ENCODE measurements at places on chromosomes 3 and 15.

DNA sequence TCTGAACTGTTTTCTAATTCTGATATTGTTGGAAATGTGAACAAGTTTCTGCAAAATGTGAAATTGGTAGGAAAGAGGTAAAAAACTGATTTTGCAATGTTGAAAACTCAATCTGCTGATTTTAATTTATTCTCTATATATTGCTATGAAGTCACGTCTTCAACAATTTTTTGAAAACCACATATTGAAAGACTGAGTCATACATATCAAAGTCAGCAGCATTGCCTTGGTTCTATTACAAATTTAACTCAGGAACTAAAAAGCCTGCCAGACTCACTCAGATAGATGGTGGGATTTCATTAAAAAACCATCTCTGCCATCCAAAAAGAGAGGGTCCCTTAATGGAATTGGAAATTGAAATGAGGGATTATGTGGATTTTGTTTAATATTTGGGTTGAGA is 351.4 kb downstream of the CNTN3 start:
- DNase-seq = no peak

DNA sequence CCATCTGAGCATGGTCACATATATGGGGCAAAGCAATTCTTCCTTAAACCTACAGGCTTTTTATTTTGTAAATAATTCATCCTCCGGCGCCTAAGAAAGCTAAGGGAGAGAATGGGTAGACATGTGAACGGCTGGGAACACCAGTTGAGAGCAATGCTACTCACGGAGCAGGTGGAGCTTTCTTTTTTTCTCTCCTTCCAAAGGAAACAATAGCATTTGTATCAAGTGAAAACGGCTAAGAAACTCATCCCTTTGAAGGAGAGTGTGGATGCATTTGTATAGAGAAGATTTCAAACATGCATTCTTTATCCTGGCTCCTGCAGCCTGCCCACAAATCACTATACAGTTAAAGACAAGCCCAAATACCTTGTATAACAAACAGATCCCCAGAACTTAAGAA is 637.8 kb downstream of the MAGI1 start:
- no peak for DNase-seq

DNA sequence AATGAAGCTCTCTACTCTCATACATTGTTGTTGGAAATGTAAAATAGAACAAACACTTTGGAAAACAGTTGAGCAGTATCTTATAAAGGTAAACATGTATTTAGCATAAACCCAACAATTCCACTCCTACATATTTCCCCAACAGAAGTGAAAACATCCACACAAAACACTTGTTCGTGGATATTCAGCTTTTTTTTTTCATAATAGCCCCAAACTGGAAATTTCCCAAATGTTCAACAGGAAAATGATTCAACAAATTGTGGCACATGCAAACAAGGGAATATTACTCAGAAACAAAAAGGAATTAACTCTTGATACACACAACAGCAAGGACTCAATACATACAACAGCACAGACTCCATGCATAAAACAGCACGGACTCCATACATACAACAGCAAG is 28.5 kb downstream of the RFTN1 start:
- no peak for DNase-seq

- DNase-seq = no peak
These were observed 12.6 kb upstream of the PAK2 start for GRCh38 chr3:196726788-196727675.

DNA sequence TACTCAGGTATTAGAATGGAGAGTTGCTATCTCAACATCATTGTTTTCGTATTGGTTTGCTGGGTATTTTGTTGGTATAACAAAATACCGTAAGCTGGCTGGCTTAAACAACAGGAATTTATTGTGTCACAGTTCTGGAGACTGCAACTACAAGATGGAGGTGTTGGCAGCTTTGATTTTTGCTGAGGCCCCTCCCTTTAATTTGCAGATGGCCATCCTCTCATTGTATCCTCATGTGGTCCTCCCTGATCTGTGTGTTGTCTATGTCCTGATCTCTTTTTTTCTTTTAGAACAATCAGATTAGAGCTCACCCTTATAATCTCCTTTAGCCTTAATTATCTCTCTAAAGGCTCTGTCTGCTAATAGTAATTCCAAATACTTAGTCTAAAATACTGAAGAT is 299.8 kb upstream of the GOLIM4 start:
- DNase-seq = no peak

DNA sequence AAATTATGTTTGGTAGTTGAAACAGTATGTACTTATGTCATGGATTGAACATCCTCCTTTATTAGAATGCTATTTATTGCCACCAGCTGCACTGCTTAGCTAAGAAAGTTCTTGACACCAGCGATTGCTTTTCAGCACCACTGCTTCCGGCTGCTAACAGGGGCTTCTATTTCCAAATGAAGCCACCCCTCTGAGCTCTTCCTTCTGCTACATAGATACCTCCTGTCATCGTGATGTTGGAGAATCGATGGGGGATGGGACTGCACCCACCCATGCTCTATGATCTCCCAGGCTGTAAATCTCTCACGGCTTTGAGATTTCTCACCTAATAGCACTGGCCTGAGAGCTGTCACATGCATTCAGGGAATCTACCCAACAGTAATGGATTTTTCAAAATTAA is 259.2 kb downstream of the MEIS2 start:
- no peak for DNase-seq

DNA sequence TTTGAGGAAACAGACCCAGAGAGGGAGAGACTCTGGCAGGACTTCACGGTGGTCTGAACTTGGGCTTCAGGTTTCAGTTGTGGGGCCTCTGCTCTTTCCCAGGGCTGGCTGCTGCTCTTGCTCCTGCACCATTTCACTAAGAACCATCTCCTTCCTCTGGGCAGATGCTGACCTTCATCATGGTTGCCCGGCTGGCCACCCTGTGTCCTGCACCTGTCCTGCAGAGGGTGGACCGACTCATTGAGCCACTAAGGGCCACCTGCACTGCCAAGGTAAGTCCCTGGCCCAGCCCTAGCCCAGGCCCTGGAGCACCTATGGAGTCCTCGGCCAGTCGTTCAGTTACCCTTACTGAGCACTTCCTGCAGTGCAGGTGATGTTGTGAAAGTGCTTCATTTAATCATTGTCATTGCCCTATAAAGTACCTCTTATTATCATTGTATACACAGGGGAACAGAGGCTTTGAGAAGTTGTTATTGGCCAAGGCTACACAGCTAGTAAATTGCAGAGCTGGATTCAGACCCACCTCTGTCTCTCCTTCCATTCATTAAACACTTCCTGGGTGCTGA is 10.0 kb downstream of the RPL32 start:
- DNase-seq = no peak

- DNase-seq = no peak
These were observed 53.0 kb downstream of the RLBP1 start for GRCh38 chr15:89168316-89168833.

GRCh38 chr3:42187936-42188335 is 78.0 kb downstream of the CCK start:
- no peak for DNase-seq

DNA sequence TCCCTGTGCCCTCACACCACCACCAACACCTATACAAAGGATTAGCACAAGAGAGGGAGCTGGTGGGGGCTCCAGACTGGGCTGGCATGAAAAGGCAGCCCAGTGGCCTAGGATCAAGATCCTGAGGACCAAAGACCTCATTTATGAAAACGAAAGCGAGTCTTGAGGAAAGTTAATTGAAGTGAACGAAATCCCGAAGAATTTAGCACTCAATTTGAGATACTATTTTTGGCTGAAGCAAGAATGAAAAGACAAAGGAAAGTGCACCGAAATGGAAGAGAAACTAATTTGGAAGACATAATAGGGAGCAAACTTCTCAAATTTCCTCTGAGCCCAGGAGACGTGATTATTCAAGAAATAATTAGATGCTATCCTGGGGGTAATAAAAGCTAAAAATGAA is 68.7 kb upstream of the SLC6A11 start:
- no peak for DNase-seq

GRCh38 chr3:141012571-141012970 is 38.6 kb upstream of the SPSB4 start:
- no peak for DNase-seq

GRCh38 chr3:15347737-15348110 is 15.3 kb upstream of the SH3BP5 start:
- no peak for DNase-seq

DNA sequence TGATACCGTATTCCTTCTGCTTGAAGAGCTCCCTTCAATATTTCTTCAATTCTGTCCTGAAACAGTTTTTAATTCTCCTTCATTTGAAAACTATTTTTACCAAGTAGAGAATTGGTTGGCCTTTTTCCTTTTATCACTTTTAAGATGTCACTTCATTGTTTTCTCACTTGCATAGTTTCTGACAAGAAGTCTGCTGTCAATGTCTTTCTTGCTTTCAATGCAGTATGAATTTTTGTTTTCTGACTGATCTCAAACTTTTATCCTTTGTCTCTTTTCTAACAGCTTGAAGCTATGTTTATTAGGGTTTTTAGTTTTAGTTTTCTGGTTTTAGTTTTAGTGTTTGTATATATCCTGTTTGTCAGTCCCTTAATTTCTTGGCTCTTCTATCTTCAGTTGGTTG is 364.8 kb upstream of the TPRG1 start:
- no peak for DNase-seq

DNA sequence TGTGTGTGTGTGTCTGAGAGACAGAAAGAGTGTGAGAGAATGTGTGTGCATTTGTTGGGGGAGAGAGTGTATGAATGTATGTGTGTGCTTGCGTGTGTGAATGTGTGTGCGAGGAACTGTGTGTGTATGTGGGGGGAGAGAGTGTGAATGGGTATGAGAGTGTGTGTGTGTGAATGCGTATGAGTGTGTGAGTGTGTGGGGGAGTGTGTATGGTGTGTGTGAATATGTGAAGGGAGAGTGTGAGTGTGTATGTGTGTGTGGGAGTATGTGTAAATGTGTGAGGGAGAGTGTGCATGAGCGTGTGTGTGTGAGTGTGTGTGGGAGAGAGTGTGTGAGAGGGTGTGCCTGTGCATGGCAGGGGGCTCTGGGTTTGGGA is 79.8 kb upstream of the ABHD17C start:
- DNase-seq = no peak

- no peak for DNase-seq
These were observed 596.0 kb downstream of the NTRK3 start for GRCh38 chr15:87660251-87661129.

GRCh38 chr15:63048776-63049665 is 6.5 kb downstream of the TPM1 start:
- DNase-seq = no peak

DNA sequence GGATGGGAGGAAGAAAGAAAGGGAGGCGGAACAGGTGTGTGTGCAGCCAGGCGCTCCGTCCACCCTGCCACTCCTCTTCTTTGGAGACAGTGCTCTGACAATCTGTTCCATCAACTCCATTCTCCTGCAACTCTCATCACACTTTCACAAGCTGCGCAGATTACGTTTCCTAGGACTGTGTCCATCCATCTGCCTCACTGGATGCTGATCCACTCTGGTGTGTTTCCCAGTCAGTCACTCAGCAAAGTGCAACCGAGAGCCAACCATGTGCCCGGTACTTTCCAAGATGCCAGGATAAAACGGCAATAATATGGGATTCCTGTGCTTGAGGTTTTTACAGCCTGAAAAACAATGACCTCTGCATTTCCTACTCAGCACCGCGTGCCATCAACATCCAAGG is 59.6 kb downstream of the SLC12A8 start:
- DNase-seq = no peak

- DNase-seq = no peak
These were observed 597.9 kb downstream of the IGSF11 start for GRCh38 chr3:118436697-118437262.

DNA sequence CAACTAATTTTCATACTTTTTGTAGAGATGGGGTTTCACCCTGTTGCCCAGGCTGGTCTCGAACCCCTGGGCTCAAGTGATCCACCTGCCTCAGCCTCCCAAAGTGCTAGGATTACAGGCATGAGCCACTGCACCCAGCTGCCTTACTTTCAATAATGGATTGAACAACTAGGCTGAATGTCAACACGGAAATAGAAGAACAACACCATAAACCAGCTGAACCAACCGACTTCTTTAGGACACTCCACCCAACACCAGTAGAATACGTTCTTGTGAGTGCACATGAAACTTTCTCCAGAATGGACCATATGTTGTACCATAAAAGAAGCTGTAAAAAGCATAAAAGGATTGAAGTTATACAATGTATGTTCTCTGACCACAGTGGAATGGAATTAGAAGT is 42.9 kb downstream of the GXYLT2 start:
- DNase-seq = no peak

- DNase-seq = no peak
These were observed 378.2 kb upstream of the ROBO2 start for GRCh38 chr3:76661527-76662250.

GRCh38 chr15:96181873-96182301 is 148.6 kb upstream of the NR2F2 start:
- DNase-seq = no peak

DNA sequence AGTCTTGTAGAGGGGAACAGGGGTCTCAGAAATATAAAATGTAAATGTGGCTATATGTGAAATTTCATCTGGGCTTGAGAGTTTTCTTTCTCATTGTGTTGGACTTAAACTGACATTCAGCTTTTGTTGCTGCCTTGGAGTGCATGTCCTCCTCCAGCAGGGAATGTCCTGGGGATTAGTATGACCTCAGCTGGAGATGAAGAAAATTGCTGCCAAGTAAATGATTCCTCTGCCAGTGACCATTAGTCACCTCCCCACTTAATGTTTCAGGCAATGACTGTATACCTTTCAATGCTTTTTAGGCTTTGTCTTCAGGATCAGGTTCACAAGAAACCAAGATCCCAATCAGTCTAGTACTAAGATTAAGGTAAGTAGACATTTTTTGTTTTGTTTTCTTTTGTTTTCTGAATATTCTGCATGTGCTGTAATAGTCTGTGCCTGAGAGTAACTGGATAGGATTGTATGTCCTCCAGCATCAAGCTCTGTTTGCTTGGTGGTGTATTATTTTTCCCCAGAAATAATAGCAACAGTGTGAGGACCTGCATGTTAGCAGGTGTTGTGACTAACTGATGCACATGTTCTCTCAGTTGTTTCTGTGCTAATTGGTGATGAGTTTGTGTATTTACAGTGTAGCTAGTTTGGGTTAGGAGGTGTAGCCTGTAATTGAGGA is 18.1 kb upstream of the SLC22A13 start:
- DNase-seq = no peak

DNA sequence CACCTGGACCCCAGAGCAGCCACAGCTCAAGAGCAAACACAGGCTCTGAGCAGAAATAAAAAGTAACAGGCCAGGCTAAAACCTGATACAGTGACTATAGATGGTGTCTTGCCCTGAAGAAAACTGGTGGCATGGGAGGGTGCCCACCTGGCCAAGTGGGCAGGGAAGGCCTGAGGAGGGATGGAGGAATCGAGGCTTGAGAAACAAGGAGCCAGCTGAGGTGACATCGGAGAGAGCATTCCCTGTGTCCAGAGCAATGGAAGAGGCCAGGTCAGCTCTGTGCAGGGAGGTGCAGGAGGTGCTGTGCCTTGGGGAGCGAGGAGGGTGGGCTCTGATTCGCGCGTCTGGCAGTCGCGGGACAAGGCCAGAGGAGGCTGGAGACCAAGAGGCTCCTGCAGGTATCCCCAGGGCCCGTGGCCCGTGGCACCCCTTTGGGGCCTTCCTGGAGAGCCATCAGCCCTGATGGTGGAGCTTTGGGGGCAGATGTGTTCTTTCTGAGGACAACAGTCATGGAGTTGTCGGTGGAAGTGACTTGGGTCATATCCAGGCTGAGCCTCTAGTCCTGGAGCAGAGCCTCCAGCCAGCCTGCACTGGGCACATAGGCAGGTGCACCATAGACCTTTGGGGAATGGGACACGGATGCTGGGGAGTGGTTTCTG is 56.1 kb downstream of the PLXNA1 start:
- no peak for DNase-seq

- no peak for DNase-seq
These were observed 8.0 kb downstream of the CEP152 start for GRCh38 chr15:48802867-48803266.

All from stimulated activated CD8-positive, alpha-beta memory T cell treated with anti-CD3 and anti-CD28 coated beads, Interleukin-7, amount 100 ng/mL, for 1 hour (primary cell).